ENCODE measurements at places on chromosomes 3 and 15.

DNA sequence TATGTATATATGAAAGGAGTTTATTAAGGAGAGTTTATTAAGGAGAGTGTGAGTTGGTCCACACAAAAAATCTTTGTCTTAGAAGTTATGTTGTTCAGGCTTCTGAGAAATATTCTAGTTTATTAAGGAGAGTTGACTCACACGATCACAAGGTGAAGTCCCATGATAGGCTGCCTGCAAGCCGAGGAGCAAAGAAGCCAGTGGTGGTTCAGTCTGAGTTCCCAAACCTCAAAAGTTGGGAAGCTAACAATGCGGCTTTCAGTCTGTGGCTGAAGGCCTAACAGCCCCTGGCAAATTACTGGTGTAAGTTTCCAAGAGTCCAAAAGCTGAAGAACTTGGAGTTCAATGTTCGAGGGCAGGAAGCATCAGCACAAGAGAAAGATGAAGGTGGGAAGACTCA, 42.4 kb upstream of the DAZL start:
- DNase-seq, result no peak

DNA sequence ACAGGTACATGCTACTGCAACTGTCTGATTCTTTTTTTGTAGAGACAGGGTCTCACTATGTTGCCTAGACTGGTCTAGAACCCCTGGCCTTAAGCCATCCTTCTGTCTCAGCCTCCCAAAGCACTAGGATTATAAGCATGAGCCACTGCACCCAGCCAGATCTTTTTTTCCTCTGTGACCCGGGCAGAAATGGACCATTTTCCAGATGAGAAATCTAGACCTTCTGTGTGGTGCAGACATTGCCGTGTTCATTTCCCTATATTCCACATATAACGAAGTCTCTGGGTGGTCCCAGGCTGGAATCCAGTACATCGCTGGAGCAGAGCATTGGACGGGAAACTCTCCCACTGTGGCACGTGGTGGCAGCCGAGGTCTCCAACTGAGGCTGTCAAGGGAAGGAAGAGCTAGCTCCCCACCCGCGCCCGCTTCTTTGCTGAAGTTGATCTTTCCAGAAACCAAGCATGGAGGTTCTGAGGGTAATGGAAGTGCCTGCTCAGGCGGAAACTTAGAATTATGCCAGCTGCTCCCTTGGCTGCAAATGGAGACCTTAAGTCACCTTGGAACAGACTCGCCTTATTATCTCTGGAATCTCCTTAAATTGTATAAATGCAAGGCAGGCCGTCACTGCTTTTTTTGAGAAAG, 23.1 kb upstream of the TXNRD3 start:
- no peak for DNase-seq

- DNase-seq, result no peak
These were observed 2.4 kb downstream of the PML start for GRCh38 chr15:73996939-73997338.

GRCh38 chr3:37907371-37907770, 45.7 kb downstream of the CTDSPL start:
- no peak for DNase-seq

DNA sequence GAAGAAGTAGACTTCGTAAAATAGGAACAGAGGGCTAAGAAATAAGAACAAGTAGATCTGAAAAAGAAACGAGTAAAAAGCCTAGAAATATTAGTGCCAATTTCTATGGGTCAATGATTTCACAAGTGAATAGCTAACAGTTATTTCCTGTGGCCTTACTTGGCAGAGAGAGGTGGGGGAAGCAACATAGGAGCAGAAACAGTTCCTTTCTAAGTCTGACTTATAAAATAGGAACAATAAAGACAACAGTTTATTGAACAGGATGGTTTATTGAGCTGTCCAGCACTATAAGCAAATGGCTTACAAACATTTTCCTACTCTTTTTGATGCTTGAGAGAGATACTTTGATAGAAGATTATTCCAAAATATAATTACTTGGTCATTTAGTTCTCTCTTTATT, 37.9 kb downstream of the AGTR1 start:
- no peak for DNase-seq

- DNase-seq, result no peak
These were observed 12.3 kb downstream of the BOC start for GRCh38 chr3:113223475-113224281.

DNA sequence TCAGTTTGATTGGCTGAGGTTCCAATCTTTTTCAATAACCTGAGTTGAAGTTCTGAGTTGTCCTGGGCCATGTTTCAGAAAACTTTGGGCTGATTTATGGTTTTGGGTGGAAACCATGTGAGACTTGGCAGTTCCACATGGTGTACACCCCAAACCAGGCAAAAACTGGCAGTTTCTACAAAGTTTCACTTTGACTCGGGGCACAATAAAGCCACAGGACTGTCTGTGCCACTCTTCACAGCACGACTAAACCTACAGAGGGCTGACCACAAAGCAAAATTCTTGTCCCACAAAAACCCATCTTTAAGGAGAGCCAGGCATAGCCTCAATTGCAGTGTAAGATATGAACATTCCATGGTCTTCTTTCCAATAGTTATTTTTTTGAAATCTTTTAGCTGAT, 155.0 kb downstream of the DUT start:
- DNase-seq, result no peak

GRCh38 chr15:40100947-40101905, 7.5 kb downstream of the BMF start:
- DNase-seq, result no peak

- DNase-seq, result no peak
These were observed 2.2 kb downstream of the ABHD5 start for GRCh38 chr3:43692971-43693370.

- DNase-seq, result no peak
These were observed 83.6 kb downstream of the CHST2 start for GRCh38 chr3:143203142-143203541.

DNA sequence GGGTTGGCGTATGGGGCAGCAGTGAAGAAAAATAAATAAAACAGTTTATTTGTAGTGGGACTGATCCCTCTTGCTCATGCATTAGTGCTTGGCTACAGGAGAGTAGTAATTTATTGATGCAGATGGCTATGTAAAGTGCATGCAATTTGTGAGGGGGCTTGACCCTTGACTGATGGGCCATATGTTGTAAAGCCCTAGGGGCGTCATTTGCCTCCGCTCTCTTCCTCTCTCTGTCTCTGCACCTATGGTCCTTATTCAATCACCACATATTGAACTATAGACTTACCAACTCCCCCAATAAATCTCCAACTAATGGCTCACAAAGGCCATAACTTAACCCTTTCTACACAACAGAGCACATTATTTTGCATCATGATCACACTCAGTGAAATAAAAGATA, 227.7 kb downstream of the ROBO2 start:
- no peak for DNase-seq

DNA sequence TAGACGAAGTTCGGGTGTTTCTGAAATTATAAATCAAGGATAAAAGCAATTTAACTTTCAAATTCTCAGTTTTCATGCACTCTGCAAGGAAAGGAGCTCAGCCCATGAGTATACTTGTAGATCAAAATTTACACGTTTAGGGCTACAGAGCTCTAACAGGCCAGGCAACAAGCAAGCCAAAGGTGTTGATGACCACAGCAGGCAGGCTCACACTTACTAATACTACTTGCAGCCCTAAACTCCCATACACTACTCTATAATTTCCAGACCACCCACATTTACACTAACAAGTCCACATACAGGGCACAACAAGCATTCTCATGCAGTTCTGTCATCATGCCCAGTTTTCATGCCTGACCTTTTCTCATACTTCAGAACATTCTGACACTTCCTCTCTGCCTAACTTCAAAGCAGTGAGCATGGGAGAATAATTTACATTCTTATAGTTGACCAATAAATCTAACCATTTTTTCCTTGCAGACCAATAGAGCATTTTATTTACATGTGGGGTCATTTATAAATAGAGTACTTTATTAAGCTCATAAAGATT, 124.7 kb upstream of the FRMD4B start:
- DNase-seq, result no peak

- peak; percentile 23 for DNase-seq
These were observed 593.4 kb upstream of the TGFBR2 start for GRCh38 chr3:30012941-30013543.

DNA sequence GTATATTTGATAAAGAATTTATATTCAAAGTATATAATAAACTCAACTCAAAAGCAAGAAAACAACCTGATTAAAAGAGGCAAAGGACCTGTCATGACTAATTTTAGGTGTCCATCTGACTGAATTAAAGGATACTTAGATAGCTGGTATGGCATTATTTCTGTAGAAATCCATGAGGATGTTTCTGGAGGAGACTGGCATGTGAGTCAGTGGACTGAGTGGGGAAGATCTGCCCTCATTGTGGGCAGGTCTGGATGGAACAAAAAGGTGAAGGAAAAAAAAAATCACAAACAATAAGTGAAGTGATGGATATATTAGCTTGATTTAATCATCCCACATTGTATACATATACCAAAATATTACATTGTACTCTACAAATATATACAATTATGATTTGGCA, 16.6 kb downstream of the ANKRD28 start:
- no peak for DNase-seq

DNA sequence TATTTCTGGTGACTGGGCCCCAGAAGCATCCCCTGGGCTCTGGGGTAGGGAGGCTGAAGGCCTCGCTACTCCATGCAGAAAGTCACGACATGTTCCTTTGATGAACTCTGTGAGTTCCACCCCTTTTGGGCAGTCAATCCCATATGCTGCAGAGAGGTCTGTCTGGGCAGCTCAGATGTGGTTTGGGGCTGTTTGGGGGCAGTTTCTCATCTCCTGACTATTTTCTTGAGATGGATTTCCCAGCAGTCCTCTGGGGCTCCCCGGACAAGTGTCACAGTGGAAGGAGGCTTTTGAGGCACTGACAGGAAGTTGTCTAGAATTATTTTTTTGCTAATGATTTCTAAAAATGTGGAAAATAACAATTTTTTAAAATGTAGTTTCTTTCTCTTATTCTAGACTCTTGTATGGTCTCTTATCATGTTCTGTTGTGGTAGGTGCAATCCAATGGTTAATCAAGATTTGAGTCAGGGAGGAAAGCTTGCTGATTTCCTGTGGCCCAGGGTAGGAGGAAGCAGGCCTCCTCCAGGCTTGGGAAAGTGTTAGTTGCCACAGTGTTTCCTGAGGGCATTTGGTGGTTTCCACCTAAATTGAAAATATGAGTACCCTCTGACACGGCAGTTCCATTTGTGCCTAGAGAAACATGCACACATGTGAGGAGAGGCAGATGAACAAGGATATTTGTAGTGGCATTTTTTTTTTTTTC, 19.9 kb upstream of the TATDN2 start:
- no peak for DNase-seq

- no peak for DNase-seq
These were observed 79.6 kb downstream of the CRYGS start for GRCh38 chr3:186464424-186465093.

GRCh38 chr3:65342084-65342683, 654.4 kb upstream of the ADAMTS9 start:
- no peak for DNase-seq

GRCh38 chr15:96328181-96328876, 2.2 kb upstream of the NR2F2 start:
- DNase-seq, result no peak

GRCh38 chr15:84082739-84083138, 152.8 kb upstream of the GOLGA6L4 start:
- no peak for DNase-seq

Measured in skeletal muscle cell (primary cell).